T-helper 17 cell (primary cell): ENCODE measurements at places on chromosomes 4 and X.

DNA sequence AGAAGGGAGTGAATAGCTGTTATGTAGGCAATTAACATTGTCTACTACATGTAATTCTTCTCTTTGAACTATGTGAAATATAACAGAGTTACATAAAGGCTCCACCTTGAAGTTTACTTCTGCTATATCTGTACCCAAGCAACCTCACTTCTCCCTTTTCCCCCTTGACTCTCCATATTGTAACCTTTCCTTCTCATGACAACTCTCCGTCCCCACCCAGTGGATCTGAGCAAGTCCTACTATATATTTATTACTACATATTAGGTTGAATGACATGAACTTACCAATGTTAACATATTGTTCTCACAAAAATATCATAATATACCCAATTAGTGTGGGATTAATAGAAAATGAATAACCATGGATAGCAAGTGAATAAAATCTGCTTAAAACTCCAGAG is 93.2 kb upstream of the ATP8A1 start:
- no peak for DNase-seq

DNA sequence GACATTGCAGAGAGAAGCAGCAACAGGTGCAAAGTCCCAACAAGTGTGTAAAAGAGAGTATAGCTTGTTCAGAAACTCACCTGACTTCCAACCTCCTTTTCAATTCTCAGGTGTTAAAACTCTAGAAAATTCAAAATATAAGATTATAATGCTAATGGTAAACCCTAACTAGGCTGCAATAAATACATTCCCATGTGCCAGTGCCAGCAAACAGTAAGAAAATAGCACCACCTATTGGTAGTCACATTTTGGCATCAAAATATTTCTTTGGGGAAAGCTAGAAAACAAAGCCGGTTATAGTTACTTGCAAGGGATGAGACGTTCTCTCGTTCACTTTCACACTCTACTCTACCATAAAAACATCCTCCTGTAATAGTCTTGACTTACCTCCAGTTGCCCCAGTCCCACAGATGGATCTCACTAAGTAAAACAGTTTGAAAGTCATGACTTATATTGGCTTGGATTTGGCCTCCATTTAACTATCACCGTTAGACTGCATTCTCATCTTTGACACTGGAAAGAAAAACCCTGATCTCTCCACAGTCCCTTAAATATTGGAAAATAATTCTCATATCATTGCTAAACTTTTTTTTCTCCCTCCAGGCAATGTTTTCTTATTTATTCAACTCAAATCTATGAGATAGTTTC is 9.6 kb downstream of the BMP3 start:
- DNase-seq, result no peak

- no peak for DNase-seq
Observed at GRCh38 chr4:114519368-114519767, 79.2 kb upstream of the UGT8 start.

DNA sequence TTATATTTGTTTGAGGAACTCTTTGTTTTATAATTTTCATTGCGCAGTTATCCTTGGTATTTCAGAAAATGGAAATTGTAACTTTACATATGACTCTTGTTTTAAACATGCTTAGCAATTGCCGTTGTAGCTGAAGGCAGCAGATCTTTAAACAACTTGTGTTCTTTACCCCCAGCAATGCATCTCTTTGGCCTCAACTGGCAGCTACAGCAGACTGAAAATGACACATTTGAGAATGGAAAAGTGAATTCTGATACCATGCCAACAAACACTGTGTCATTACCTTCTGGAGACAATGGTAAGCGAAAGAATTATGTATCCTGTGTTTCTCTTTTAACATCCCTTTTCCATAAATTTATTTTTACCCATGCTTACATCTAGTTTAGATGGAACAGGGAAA is 263.6 kb downstream of the DCTD start:
- no peak for DNase-seq

DNA sequence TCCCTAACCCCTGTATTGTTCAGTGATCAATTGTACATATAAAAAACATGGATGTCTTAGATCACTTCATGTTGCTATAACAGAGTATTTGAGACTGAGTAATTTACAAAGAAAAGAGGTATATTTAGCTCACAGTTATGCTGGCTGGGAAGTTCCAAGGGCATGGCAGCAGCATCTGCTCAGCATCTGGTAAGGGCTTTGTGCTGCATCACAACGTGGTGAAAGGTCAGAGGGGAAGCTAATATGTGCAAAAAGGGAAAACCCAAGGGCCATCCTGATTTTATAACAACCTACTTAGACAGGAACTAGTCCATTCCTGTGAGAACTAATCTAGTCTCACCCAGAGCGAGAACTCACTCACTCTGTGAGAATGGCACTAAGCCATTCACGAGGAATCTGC is 128.2 kb upstream of the OTUD4 start:
- no peak for DNase-seq
